Neural progenitor cell (in vitro differentiated cells): ENCODE measurements at places on chromosomes 2 and 18. TPM values are rescaled to one million over a fixed set of nuclear protein-coding genes. Genes with fewer than 3 reads are reported as not detected.

DNA sequence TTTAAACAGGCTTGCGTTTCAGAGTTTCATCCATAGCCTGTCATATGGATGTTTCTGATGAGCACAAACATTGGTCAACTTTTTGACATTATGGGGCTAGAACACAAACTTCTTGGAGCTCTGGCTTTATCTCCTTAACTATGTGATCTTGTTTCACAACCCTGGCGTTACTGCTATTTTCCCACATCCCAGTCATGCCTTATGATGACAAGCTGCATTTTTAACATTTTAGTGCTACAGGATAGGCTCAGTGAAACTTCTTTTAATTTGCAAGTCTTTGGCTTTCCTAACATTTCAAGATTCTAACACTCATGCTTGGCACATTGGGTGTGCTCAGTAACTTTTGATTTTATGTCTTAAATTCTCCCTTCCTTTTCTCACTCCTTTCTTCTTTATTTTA is 21.0 kb upstream of the PDE1A start:
- H3K36me3 ChIP-seq = no peaks in the 10 kb centered on the region
- H3K4me1 ChIP-seq = no peaks in the 10 kb centered on the region
- H3K27ac ChIP-seq = no peak overlapping the region
- H3K27me3 ChIP-seq = no peaks in the 10 kb centered on the region
- H3K4me3 ChIP-seq = no peak overlapping the region
- DNase-seq = no peak

DNA sequence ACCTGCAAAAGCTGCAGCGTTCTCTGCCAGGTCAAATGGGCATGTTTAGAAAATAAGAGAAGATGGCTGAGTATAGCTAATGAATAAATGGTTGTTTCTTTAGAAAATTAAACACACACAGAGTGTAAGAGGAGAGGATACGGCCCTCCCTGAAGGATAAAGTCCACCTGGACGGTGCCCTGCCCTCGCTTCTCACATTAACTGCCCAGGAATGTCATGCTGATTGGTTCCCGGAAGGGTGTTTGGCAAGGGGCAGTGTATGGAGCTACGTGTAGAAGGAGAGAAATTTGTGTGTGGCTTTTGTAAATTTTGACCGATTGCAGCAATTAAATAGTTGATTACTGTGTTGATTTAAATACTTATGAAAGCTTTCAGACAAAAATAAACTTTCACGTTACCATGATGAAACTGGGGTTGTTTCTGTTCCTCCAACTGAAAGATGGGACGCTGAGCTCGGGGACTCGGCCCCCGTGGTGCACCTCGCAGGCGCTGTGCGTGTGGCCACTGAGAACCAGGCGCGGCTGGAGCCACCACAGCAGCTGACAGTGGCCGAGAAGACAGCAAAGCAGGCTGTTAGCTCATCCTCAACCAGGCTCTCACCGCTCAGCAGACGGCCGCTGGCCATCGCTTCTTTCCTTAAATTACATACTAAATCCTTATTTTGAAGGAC is 22.7 kb downstream of the MPPE1 start:
- no peaks in the 10 kb centered on the region for H3K4me1 ChIP-seq
- H3K27ac ChIP-seq = no peak overlapping the region
- H3K27me3 ChIP-seq = no peaks in the 10 kb centered on the region

DNA sequence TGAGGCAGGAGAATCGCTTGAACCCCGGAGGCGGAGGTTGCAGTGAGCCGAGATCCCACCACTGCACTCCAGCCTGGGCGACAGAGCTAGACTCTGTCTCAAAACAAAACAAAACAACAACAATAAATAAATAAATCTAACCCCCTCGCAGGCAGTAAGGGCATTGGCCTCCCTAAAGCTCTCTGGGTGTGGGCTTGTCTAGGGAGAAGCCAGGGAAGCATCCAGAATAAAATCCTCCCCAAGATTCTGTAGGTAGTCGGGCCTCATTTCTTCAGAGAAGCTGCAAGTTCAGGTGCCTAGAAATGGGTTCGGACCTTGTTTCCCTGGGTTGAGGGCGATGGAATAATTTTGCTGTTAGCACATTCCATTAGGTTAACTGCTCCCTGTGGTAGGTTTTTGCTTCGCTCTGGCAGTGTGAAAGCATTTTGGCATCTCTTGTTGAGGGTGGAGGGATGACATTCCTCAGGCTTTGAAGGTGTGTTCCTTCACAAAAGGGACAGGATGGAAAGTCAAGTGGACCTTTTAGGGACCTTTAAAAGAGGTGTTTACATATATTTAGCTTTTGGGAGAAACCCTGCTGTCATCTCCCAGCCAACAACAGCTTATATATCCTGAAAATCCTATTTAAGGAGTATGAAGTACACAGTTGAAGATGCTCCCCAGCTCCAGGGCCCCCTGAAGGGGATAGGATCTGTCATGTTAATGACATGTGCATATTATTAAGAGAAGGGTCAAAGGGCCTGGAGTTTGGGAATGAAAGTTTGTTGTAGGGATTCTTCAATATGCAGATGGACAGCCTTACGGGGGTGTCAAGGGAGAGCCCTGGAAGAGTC is 17.7 kb downstream of the MYCN start:
- no peak overlapping the region for H3K27ac ChIP-seq
- H3K36me3 ChIP-seq = no peaks in the 10 kb centered on the region
- DNase-seq = no peak
- H3K4me3 ChIP-seq = no peak overlapping the region
- H3K27me3 ChIP-seq = no peaks in the 10 kb centered on the region

GRCh38 chr18:36274083-36274715 is 23.3 kb upstream of the FHOD3 start:
- H3K27ac ChIP-seq = no peak overlapping the region
- H3K36me3 ChIP-seq = no peaks in the 10 kb centered on the region
- H3K4me3 ChIP-seq = no peak overlapping the region
- H3K4me1 ChIP-seq = no peaks in the 10 kb centered on the region

- no peak overlapping the region for H3K4me3 ChIP-seq
- no peak overlapping the region for H3K27ac ChIP-seq
- H3K4me1 ChIP-seq = no peaks in the 10 kb centered on the region
- H3K36me3 ChIP-seq = no peaks in the 10 kb centered on the region
- peaks cover 34% of the 10 kb centered on the region for H3K27me3 ChIP-seq
Measured at GRCh38 chr2:217801115-217801531, 201.7 kb downstream of the TNS1 start.

DNA sequence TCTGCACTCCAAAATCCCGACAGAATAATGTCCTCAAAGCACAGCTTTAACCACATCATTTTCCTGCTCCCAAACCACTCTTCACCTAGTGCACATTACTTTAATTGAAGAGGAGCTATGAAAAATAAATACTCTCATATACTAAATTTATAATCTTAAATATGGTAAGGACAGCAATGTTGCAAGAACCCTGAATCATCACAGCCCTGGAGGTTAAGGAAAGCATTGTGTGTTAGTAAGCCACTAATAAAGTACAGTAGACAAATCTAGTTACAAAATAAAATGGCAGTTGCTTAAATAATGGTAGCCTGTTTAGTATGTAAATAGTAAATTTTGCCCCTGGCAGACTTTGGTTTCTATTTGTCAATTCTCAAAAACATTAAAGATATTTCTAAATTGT is 27.0 kb upstream of the CCDC178 start:
- H3K27me3 ChIP-seq = no peaks in the 10 kb centered on the region
- DNase-seq = no peak
- H3K4me3 ChIP-seq = no peak overlapping the region
- H3K27ac ChIP-seq = no peak overlapping the region

DNA sequence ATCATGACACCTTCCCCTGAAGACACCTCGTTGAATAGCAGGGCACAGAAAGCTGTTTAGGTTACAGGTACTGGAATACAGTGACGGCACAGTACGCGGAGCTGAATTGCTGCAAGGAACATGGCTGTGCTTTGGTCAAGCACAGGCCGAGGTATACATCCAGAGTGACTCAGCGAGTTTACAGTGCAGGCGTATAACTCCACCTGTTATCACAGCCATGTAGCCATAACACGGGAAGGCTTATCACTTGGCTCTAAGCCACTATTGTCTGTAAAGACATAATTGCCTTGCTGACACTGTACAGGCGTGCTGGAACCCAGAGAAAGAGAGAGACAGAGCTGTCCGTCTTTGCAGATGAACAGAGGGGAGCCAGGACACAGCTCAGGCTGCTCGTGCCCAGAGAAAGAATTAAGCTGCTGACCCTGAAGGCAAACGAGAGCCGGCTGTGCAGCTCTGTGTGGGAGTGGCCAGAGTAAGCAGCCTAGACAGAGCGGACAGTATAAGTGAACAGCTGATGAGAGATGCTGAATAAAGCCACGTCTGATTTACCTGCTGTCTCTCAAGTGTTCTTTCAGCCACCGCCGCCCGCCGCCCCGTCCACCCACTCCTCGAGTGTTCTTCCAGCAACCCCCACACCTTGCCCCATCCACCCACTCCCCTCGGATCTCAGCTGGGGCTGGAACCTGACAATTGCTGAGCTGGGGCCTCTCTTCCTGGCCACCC is 87.3 kb upstream of the PPP1CB start:
- H3K4me1 ChIP-seq = peaks cover 18% of the 10 kb centered on the region
- no peaks in the 10 kb centered on the region for H3K36me3 ChIP-seq
- no peaks in the 10 kb centered on the region for H3K27me3 ChIP-seq
- no peak overlapping the region for H3K4me3 ChIP-seq
- no peak overlapping the region for H3K27ac ChIP-seq

GRCh38 chr2:133660510-133660909 is 92.2 kb upstream of the NCKAP5 start:
- peaks cover 7% of the 10 kb centered on the region for H3K4me1 ChIP-seq
- DNase-seq = no peak
- no peaks in the 10 kb centered on the region for H3K27me3 ChIP-seq
- H3K27ac ChIP-seq = no peak overlapping the region
- H3K36me3 ChIP-seq = no peaks in the 10 kb centered on the region
- no peak overlapping the region for H3K4me3 ChIP-seq

GRCh38 chr2:218857371-218858137 is 2.1 kb upstream of the WNT6 start:
- DNase-seq = no peak
- H3K4me1 ChIP-seq = peaks cover 24% of the 10 kb centered on the region
- peaks cover 100% of the 10 kb centered on the region for H3K27me3 ChIP-seq

The APCDD1 gene
- total RNA-seq = 1.9 and 4.7 TPM in 2 replicates

The ECEL1 gene
- total RNA-seq = 0.84 and 3.8 TPM in 2 replicates

The RASGRP3 gene
- total RNA-seq = not detected in 2 replicates

The SMIM21 gene
- total RNA-seq = not detected in 2 replicates
